ENCODE measurements at places on chromosomes 2 and 18.

DNA sequence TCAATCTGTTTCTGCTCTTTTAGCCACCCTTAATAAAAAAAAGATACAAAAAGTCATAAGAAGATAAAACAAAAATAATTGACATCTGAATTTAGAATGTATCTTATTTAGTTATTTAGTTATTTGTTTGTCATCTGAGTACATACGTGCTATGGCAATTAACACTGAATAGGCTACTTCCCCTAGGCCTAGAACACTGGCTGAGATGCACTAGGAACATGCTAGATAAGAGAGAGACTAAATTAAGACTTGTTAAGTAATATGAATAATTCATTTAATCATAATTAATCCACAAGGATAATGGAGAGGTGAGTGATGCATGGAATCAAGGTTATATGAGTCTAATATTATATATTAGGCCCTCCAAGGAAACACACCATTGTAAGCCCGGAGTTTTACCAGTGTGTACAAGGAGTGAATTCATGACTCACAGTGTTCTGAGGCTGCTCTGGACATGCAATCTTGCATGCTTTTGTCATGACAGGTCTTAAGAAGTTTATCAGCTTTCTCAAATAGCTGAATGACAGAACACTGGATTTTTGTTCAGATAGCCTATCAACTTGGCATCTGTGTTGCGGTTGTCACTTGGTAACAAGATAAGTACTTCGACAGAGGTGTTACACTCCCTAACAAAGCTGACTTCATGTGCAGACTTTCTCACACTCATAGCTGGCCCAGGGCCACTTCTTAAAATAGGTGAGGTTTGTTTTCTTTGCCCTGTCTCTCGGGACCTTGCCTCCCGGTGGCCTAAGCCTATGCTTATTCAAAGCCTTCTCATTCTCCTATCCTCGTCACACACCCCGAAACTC is 5.0 kb upstream of the SERPINB2 start:
- no peak for DNase-seq

- DNase-seq, result no peak
These were observed 28.4 kb downstream of the AAK1 start for GRCh38 chr2:69615078-69615625.

DNA sequence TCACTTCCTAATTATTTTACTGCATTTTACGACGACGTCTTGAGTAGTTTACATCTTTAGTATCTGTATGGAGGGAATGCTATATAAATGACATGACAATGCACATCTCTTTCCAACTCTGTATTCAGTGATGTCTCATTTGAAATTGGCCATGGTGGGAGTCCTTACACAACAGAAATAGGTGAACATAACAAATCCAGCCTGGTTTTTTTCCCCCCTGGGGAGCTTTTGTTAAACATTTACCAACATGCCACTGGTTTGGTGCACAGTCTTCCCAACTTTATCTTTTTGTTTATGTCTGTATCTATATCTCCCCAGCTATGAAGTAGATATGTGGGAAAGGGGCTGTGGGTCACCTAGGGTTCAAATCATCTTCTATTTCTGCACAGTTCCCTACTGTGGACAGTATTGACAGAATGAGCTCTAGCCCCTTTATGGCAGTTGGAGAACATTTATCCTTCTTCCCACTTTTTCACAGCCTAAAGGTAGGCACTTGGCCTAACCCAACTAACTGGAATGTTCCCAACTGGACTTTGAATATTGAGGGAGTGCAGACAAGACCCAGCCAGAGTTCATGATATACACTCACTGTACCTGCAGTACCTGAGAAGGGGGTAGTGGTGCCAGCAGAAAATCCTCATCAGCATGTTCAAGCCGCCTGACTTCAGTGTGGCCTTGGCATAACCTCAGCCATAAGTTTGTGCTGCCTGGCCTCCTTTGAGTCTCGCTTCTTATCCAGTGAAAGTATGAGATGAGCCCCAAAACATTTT is 5.7 kb upstream of the RTKN start:
- no peak for DNase-seq

DNA sequence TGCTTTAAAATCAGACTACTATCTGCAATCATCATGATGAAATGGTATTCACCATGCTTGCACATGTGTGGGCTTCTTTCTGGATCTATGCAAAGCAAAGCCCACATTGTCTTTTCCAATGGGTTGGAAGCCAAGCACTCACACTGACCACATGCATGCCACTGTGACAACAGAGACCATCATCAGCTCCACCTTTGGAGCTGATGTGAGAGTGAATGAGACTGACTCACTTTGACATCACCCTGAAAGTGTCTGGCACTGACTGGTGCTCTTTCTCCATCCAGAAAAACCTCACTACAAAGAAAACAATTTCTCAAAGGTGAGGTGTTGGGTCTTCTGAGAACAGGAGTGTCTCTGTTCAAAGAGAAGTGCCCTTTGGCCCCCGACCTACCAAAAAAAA is 4.7 kb downstream of the MYO5B start:
- DNase-seq, result no peak

DNA sequence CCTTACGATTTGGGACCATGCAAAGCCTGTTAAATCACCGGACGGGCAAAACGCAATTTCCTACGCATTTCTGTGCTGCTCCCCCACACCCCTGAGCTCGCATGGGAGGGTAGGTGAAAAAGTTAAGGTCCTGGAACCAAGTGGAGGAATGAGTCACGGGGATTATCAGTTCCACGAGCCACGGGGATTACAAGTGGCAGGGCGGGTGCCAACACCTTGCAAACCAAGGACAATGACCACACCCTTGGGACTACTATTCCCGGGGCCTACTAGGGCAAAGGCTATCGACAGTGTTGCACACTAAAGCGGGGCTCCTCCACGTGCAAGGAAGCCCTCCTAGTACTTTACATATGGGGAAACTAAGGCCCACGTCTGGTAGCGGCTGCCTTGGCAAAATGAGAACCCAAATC is 447 bp downstream of the RETSAT start:
- no peak for DNase-seq

GRCh38 chr2:197207598-197207997 is 103.0 kb downstream of the ANKRD44 start:
- DNase-seq, result no peak

GRCh38 chr2:223459328-223459939 is 142.7 kb downstream of the SCG2 start:
- DNase-seq, result no peak
